ENCODE measurements at places on chromosomes 6 and 20.

- no peak for DNase-seq
These were observed 9.4 kb upstream of the ARMC12 start for GRCh38 chr6:35727231-35727934.

GRCh38 chr6:43520097-43520496 is 3.2 kb downstream of the POLR1C start:
- DNase-seq: no peak

- no peak for DNase-seq
These were observed 516 bp upstream of the IRF4 start for GRCh38 chr6:390914-391558.

- DNase-seq: no peak
These were observed 13.4 kb downstream of the EPB41L2 start for GRCh38 chr6:131049608-131050007.

DNA sequence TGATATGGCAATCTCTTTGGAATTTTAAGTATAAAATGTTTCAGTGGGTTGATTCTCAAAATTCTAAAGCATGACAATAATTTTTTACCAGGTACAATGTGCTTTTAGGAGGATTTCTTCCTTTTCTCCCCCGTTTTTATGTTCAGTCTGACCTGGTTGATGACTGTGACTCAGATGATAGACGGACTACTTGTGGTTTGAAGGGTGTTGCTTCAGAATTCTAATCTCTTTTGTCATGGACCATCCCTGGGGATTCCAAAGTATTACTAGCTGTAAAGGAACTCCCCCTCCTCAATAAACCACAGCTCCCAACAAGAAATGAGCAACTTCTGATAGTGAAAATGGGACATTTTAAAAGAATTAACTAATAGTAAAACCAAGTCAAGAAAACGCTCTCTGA is 34.9 kb upstream of the TNFAIP3 start:
- DNase-seq: no peak

- DNase-seq: peak; percentile 32
These were observed 92.8 kb upstream of the BTN3A2 start for GRCh38 chr6:26272171-26272637.

DNA sequence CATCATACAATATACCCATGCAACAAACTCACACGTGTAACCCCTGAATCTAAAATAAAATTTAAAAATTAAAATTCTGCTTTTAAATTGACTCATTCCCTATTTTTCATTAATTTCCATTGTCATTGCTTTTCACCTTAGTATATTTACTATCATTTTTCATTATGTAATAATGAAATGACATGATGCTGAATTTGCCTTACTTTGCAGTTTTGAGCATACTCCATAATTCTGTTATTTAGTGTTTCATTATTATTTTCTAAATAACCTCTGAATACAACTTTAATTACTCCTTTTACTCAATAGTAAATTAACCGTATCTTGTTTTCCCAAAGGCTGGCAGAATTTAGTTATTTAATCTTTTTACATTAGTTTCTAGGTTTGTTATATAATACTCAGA is 719.6 kb downstream of the DOK5 start:
- DNase-seq: no peak

- DNase-seq: no peak
These were observed 518.0 kb downstream of the CD109 start for GRCh38 chr6:74213995-74214394.

DNA sequence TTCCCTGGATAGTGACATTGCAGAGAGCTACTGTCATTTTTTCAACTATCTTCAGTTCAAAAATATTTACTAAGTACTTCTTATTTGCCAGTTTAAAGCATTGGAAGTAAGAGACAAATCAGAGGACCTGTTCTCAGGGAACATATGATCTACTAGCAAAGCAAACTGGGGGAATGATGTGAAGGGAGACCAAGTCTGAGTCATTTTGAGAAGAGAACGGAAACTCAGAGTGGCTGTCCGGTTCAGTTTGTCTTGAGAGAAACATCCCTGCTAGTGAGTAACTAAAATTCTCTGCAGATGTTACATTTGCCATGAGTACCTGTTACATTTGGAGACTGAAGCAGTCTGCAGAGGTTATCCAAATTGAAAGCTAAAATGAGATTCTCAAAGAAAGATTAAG is 118.3 kb downstream of the KCNQ5 start:
- no peak for DNase-seq

- DNase-seq: no peak
These were observed 141.4 kb upstream of the SALL4 start for GRCh38 chr20:51943761-51944160.

DNA sequence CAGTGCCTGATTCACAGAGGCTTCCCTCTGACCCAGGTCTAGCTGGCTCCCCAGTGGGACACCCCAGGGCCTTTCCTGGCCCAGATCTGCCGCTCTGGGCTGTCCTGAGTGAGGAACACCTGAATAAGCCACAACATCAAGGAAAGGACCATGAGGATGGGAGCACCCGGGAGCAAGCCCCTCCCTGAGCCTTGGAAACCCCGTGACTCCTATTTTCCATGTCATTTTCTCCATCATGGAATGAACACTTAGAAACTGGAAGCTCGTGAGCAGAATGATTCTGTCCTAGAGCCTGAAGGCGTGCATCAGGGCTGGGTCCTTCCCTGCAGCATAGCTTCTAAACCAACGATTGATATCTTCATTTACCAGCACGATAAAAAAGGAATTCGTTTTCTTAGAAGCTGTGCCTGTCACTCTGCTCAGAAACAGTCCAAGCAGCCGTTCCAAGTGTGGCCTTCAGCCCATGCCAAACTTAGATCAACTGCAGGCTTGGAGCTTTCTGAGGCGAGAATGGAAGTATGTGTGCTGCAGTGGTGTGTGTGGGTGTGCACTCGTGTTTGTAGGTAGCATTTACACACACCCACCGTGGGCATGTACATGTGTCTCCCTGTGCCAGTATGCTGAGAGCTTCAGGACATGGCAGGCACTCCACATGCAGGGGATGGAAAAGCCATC is 83.2 kb upstream of the FOXC1 start:
- no peak for DNase-seq

- DNase-seq: no peak
These were observed 49.2 kb downstream of the TOMM6 start for GRCh38 chr6:41836660-41837052.

DNA sequence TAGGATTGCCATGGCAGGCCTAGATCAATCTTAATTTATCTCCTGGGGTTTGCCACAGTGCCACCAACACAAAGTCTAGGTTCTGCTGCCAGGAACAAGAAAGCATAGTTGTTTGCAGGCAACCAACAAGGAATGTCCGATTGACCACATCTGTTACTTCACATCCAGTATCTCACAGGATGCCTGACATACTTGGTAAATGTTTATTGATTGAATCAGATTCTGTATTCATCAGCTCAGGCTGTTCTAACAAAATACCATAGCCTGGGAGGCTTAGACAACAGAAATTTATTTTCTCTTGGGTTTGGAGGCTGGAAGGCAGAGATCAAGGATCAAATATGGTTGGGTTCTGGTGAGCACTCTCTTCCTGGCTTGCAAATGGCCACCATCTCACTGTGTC is 26.3 kb upstream of the MC3R start:
- no peak for DNase-seq

DNA sequence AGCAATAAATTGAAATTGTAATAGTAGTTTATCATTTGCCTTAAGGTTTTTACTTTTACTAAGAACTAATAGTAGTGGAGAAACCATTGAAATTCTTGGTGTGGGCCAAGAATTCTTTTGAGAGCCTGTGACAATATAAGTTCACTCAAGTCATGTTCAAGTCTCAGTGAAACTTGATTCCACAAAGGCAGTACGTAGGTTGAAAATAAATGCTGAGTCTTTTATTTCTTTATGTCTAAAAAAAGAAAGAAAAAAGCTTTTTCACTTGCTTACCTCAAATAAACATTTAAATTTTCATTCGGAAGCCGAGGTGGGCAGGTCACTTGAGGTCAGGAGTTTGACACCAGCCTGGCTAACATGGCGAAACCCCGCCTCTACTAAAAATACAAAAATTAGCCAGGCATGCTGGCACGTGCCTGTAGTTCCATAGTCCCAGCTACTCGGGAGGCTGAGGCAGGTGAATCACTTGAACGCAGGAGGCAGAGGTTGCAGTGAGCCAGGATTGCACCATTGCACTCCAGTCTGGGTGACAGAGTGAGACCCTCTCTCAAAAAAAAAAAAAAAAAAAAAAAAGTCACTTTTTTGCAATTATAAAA is 57.8 kb upstream of the NELFCD start:
- no peak for DNase-seq

DNA sequence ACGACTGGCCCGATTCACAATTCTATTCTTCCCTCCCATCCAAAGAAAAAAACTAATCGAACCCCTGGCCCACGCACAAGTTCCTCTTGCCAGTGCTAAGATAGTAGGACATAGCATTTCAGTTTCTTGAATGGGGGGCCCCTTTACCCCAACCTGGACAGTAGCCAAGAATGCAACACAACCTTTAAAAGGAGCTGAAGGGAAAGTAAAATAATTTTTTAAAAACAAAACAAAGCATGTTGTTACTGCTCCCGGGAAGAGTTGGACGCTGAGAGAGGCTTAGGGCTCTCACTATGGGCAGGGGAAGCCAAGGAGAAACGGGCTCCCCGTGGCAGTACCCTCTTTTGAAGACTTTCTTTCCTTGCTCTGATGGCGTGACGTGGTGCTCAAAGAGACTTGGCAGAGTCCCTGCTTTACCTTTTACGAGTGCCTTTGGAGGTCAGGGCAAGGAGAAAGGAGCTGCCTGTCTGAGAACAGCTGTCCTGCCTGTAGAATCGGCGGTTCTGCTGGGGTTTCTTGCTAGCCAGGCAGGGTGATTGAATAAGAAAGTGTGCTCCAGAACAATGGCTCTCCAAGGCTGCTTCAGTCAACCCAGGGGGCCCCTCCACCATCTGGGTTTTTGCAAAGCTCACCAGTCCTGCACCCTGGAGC is 5.8 kb downstream of the TFAP2C start:
- DNase-seq: no peak

GRCh38 chr20:46997187-46997586 is 102.5 kb downstream of the EYA2 start:
- no peak for DNase-seq

DNA sequence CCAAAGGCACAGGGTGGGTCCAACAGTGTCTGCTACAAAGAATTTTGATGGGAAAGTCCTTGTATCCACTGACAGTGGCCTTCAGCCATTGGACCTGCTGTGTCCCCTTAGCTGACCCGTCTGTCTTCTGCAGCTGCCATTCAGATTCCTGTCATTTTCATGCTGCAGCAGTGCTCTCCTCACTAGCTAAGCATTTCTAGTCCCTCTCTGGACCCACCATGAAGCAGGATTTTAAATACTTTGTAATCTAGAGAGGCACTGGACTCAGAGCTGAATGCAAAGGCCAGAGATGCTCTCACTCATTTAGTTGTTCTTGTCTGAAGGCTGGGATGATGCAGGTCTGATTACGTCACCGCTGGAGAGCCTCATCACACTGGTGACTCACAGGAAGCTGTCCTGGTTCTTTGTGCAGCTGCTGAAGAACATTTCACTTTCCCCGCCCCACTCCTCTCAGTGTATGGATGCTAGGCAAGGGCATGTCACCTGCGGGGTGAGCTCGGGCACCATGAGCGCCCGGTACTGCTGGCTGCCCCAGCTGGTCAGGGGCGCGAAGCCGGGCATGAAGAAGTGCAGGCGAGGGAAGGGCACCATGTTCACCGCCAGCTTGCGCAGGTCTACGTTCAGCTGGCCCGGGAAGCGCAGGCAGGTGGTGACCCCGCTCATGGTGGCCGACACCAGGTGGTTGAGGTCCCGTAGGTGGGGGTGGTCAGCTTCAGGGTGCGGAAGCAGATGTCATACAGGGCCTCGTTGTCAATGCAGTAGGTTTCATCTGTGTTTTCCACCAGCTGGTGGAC is 19.4 kb upstream of the TUBB2A start:
- DNase-seq: no peak

DNA sequence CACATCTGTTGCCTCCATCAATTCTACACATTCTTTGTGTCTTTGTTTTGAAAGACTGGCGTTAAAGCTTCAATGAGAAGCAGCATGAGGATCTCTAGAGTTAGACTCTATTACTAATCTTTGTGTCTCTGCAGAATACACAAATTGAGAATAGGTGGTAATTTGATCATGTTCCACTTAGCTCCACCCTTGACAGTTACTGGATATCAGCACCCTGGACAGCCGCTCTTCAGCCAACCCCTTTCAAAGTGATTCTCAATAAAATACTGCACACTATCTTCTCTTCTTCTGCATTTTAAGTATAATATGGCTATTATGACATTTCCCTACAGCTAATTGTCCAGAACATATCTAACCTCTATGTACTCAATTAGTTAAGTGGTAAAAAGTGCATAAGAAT is 54.3 kb upstream of the CNR1 start:
- no peak for DNase-seq

DNA sequence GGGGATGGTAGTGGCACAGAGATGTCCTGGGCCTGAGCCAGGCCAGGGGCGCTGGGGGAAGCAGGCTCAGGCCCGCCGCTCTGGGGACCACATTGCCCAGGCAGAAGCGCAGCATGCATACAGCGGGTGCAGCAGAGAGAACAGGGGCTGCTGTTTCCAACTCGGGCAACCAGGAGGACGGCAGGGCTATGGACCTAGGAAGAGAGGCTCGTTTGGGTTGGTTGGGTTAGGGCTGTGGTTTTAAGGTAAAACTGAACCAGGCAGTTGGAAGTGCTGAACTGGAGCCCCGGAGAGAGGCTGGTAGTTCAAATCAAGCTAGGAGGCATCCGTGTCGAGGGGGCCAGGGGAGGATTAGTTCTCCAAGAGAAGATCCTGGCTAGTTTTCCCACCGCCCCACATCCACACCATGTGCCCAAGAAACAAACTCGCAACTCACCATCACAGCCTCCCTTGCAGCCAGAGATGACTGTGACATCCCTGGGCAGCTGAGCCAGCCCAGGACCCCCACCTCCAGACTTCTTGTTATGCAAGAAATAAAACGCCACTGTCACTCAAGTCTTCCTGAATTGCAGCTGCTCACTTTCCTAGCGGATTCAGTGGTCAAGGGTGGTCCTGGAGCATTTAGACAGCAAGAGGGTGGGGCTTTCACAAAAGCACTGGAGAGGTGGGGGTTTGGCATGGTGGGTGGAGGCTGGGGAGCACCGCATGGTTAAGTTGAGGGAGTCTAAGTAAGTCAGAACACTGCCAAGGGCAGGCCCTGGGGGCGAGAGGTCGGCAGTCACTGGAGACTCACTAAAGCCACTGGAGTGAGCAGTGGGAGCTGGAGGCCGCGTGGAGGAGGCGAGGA is 161.2 kb downstream of the GRM4 start:
- DNase-seq: no peak
